ENCODE measurements at places on chromosomes 3 and 15.

- DNase-seq, result no peak
These were observed 177.3 kb upstream of the ARRDC4 start for GRCh38 chr15:97783240-97783639.

DNA sequence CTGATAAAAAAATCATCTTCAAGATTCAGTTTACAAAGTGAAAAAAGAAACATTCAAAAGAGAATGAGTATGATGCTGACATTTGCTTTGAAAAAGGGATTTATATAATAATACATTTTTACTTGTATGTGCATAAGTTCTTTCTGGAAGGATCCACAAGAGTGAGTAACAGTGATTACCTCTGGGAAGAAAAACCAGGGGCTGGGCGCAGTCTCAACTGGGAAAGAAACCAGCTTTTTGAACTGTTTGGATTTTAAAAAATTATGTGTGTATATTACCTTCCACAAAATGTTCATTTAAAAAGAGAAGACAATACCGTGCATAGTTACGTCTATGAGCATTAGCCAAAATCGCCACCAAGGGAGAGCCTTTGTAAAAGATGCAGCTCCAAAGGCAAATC is 1.3 kb downstream of the CLEC3B start:
- no peak for DNase-seq

DNA sequence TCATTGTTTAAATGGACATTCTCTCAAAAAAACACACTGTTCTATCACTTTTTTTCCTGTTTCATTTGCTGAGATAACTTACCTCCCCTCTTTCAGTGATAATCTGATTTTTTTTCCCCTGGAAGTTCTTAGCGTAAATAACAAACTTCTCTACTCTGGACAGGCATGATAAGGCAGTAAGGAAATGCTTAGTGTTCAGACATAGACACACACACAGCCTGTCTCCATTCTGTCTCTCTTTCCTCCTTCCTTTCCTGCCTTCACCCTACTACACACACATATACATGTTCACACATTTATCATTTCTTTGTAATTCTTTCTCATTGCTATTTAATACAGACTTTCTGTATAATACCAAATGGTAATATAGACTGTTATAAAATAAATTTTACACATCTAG is 470.8 kb upstream of the ROBO1 start:
- DNase-seq, result no peak

GRCh38 chr3:31572236-31573004 is 39.7 kb downstream of the STT3B start:
- DNase-seq, result no peak

- DNase-seq, result no peak
These were observed 12.4 kb upstream of the PARP6 start for GRCh38 chr15:72284781-72285180.

GRCh38 chr3:13229273-13229949 is 156.2 kb upstream of the IQSEC1 start:
- DNase-seq, result no peak

GRCh38 chr3:128463354-128463753 is 3.3 kb downstream of the DNAJB8 start:
- no peak for DNase-seq

- DNase-seq, result no peak
These were observed 344.2 kb upstream of the PPP2R3A start for GRCh38 chr3:135621184-135621920.

- no peak for DNase-seq
These were observed 48.1 kb upstream of the MAP4 start for GRCh38 chr3:48064292-48064829.

GRCh38 chr3:38725726-38726419 is 76.4 kb upstream of the SCN5A start:
- DNase-seq, result no peak

- no peak for DNase-seq
These were observed 225.6 kb downstream of the TIGIT start for GRCh38 chr3:114519415-114519814.

- no peak for DNase-seq
These were observed 73.4 kb upstream of the TP63 start for GRCh38 chr3:189557824-189558223.

GRCh38 chr3:132034097-132034485 is 723 bp downstream of the CPNE4 start:
- no peak for DNase-seq

- no peak for DNase-seq
These were observed 17.8 kb downstream of the CDV3 start for GRCh38 chr3:133591271-133591742.

DNA sequence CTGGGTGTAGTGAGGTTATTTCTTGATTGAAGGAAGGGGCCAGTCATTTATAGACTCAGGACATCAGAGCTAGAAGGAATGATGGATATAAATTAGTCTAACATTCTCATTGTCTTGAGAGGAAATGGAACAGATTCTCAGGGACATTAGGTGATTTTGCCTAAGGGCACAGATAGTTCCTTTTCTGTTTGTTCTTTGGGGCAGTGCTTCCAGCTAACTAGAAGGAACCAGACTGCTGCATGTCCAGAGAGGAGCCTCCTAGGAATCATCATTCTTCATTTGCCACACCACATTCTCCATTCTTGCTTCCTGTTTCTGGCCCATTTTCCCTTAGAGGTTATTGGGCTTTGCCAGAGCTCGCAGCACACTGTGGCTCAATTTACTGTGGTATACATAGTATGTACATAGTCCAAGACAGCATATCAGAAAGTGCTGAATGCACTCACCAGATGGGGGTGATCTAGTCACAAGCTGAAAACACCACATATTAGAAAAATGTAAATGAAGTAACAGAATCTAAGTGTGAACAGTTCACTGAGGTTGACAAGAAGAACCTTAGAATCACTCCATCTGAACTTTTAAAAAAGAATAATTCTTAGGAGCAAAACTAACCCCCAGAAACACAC is 62.7 kb upstream of the MYZAP start:
- DNase-seq, result no peak

GRCh38 chr3:40939030-40939740 is 260.1 kb upstream of the CTNNB1 start:
- DNase-seq, result no peak
